ENCODE measurements at places on chromosomes 16 and 17. TPM values are rescaled to one million over a fixed set of nuclear protein-coding genes. Genes with fewer than 3 reads are reported as not detected.

GRCh38 chr17:16181581-16181980, 33.8 kb downstream of the NCOR1 start:
- no peak overlapping the region for H3K4me3 ChIP-seq
- H3K27ac ChIP-seq: no peak overlapping the region
- H3K36me3 ChIP-seq: peaks cover 7% of the 10 kb centered on the region
- H3K27me3 ChIP-seq: no peaks in the 10 kb centered on the region
- peaks cover 23% of the 10 kb centered on the region for H3K4me1 ChIP-seq

GRCh38 chr17:40793832-40794231, 5.9 kb downstream of the KRT28 start:
- no peak overlapping the region for H3K4me3 ChIP-seq
- H3K27me3 ChIP-seq: peaks cover 29% of the 10 kb centered on the region
- DNase-seq: no peak
- H3K36me3 ChIP-seq: no peaks in the 10 kb centered on the region
- H3K27ac ChIP-seq: no peak overlapping the region

GRCh38 chr17:7987112-7987893, 15.1 kb upstream of the GUCY2D start:
- H3K4me3 ChIP-seq: no peak overlapping the region
- no peak for DNase-seq
- H3K27me3 ChIP-seq: no peaks in the 10 kb centered on the region
- no peaks in the 10 kb centered on the region for H3K36me3 ChIP-seq
- H3K27ac ChIP-seq: peak overlapping the region; percentile 73

DNA sequence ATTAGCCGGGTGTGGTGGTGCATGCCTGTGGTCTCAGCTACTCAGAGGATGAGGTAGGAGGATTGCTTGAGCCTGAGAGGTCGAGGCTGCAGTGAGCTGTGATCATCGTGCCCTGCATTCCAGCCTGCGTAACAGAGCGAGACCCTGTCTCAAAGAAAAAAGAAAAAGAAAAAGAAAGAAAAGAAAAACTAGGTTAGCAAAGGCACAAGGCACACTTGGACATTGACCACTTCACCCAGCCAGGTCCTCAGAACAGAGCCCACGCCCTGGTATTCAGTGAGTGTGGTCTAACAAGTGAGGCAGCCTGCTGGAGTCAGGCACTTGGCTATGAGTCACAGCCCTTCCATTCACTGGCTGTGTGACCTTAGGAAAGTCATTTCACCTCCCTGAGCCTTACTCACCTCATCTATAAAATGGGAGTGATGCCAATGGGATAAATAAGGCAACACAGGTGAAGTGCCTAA, 10.4 kb downstream of the MILR1 start:
- no peak overlapping the region for H3K27ac ChIP-seq
- no peaks in the 10 kb centered on the region for H3K36me3 ChIP-seq
- no peaks in the 10 kb centered on the region for H3K27me3 ChIP-seq
- H3K4me3 ChIP-seq: no peak overlapping the region
- no peak for DNase-seq

- no peak overlapping the region for H3K4me3 ChIP-seq
- no peak for DNase-seq
- H3K27me3 ChIP-seq: peaks cover 5% of the 10 kb centered on the region
- no peaks in the 10 kb centered on the region for H3K4me1 ChIP-seq
- H3K36me3 ChIP-seq: no peaks in the 10 kb centered on the region
Measured at GRCh38 chr16:58492066-58492465, 7.9 kb upstream of the NDRG4 start.

DNA sequence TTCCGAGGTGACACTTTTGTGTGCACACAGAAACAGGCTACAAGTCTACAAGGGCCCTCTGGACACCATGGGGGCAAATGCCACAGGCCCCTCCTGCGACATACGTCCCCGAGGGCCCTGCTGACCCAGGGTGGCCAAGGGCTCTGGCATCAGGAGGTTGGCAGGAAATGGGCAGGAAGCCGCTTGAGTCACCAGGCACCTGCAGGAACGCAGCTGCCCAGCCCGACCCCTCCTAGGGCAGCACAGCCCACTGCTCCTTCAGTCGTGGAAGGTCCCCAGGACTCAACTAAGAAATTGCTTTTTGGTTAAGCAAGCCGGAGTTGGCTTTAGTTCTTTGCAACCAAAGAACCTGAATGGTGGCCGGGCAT, 8.1 kb downstream of the CORO7 start:
- no peaks in the 10 kb centered on the region for H3K27me3 ChIP-seq
- peaks cover 15% of the 10 kb centered on the region for H3K4me1 ChIP-seq
- H3K27ac ChIP-seq: no peak overlapping the region
- H3K4me3 ChIP-seq: no peak overlapping the region
- H3K36me3 ChIP-seq: peaks cover 6% of the 10 kb centered on the region
- DNase-seq: no peak

DNA sequence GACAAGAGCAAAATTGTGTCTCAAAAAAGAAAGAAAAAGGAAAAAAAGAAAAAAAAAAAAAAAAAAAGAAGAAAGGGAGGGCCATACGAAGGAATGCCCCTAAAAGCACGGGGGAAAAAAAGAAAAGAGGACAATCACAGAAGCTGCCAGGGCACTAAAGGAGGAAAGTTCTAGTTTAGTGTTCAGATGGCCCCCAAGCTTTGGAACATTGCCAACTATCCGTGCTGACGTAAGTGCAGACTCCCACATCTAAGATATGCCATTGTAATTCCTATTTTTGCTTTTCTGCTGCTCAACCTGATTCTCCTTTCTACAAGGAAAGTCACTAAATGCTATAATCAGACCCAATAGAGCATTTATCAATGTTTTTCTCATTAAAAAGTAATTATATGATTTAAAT, 842.1 kb downstream of the KCNJ2 start:
- no peak overlapping the region for H3K27ac ChIP-seq
- no peaks in the 10 kb centered on the region for H3K4me1 ChIP-seq
- H3K4me3 ChIP-seq: no peak overlapping the region
- DNase-seq: no peak

DNA sequence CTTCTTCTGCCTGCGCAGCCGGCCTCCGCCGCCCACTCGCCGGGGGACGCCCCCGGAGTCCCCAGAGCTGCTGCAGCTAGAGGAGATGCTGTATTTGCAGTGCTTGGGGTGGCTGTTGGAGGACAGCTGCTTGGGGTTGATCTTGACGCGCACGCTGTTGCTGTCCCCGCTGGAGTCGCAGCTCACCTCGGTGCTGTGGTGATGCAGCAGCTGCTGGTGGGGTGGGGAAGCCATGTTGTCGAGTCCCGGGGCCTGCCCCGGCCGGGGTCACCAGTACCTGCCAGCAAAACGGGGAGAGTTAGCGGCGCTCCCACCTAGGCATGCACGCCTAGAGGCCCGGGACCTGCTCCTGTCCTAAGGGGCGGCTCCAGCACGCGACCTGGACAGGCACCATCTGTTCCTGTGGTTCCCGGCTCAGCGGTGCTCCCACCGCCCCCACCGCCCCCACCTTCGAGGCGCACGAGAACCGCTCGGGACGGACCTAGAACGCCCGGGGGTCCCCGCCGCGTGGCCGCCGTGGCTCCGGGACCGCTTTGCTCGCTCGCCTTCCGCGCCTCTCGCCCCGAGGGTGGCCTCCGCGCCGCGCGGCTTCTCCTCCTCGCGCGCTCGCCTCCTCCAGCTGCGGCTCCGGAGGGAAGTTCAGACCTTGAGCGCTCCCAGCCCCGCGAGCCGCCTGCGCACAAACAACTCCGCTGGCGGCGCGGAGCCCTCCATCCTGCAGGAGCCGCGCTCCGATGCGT, 863 bp downstream of the ADCY9 start:
- H3K36me3 ChIP-seq: peaks cover 8% of the 10 kb centered on the region
- H3K27me3 ChIP-seq: no peaks in the 10 kb centered on the region
- H3K4me3 ChIP-seq: peak overlapping the region; percentile 82

DNA sequence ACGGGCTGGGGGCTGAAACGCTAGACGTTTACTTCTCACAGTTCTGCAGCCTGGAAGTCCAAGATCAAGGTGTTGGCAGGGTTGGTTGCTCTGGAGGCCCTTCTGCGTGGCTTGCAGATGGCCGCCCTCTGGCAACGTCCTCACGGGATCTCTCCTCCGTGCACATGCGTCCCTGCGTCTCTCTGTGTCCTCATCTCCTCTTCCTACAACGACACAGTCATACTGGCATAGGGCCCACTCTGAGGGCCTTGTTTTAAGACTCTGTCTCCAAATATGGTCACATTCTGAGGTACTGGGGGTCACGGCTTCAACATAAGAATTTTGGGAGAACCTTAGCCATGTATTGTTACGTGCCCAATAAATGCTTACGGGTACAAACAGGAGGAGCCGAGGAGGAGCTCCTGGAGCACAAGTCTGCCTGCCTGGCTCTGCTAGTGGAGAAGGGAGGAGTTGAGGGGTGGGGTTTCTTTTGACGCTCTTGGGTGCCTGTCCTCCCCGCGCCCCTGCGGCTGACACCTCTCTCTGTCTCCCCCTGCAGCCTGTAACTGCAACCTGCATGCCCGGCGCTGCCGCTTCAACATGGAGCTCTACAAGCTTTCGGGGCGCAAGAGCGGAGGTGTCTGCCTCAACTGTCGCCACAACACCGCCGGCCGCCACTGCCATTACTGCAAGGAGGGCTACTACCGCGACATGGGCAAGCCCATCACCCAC, 141.1 kb downstream of the NTN1 start:
- no peaks in the 10 kb centered on the region for H3K36me3 ChIP-seq
- no peak for DNase-seq
- H3K4me1 ChIP-seq: no peaks in the 10 kb centered on the region
- H3K4me3 ChIP-seq: no peak overlapping the region

DNA sequence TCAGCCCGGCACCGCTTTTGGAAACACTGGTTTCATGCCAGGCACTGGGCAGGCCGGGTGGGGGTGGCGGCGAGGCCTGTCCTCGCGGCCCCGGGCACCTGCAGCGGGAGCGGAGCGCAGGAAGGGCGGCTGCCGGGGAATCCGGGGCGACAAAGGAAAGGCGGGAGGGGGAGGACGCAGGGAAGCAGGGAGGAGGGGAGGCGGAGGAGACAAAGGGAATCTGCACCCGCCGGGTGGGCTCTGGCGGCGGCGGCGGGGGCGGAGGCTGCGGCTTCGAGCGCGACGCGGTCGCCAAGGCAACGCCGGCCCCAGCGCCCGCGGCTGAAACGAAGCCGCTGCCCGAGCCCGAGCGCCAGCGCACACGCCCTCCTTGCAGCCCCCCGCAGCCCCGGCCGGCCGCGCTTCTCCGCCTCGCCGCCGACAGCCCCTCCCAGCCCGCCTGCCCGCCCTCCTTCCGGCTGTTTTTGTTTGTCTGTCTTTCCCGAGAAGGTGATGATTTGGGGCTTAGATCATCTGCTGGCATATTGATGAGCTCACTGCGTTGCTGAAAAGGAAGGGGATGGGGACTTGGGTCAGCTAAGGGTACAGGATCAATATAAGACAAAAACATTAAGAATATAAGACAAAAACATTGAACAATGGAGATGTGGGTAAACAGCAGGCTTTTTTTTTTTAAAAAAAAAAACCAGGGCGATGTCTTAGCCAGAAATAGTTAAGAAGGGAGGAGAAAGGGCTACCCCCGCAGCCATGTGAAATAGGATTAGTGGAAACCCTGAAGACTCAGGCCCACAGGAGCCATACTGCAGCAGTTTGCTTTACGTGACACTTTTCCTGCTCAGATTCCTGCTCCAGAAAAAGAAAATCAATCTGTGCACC, 32.7 kb downstream of the CDK5R1 start:
- H3K36me3 ChIP-seq: no peaks in the 10 kb centered on the region
- H3K27ac ChIP-seq: peak overlapping the region; percentile 87
- H3K27me3 ChIP-seq: no peaks in the 10 kb centered on the region
- peak; percentile 79 for DNase-seq

DNA sequence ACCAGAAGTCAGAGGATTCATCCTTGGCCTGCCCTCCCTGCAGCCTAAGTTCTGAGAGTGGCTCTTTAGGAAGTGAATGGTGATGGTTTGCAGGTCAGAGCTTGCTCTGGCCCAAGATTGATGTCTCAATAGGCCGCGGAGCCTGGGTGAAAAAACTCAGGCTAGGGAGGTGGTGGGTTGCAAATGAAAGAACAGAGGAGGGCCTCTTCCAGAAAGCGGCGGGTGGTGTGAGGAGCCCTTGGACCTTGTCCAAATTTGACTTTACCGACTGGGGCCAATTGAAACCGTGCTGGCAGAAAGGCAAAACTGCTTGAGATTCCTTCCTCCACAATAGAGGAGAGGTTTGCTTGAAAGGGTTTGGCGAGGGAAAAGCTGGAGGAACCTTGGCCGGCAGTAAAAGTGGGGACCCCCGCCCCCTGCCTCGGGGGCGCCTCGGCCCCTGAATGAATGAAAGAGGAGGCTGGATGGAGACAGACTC, 331.3 kb downstream of the SEC14L1 start:
- peaks cover 84% of the 10 kb centered on the region for H3K4me1 ChIP-seq
- H3K36me3 ChIP-seq: peaks cover 12% of the 10 kb centered on the region
- peak overlapping the region; percentile 78 for H3K27ac ChIP-seq
- no peak for DNase-seq
- peak overlapping the region; percentile 89 for H3K4me3 ChIP-seq

KRTAP4-6 gene
- not detected for total RNA-seq

TANGO6 gene
- total RNA-seq: 62.3 TPM

KCNJ2 gene
- 0.42 TPM for total RNA-seq

CCDC47 gene
- total RNA-seq: 102 TPM

TNK1 gene
- not detected for total RNA-seq

Measured in natural killer cell treated with Interleukin-12 subunit alpha and Interleukin-12 subunit beta and Interleukin-15 and Interleukin-18, amount 100 ng/mL, for 72 hours (primary cell).